ENCODE measurements at places on chromosomes 7 and 10. TPM values are rescaled to one million over a fixed set of nuclear protein-coding genes. Genes with fewer than 3 reads are reported as not detected.

DNA sequence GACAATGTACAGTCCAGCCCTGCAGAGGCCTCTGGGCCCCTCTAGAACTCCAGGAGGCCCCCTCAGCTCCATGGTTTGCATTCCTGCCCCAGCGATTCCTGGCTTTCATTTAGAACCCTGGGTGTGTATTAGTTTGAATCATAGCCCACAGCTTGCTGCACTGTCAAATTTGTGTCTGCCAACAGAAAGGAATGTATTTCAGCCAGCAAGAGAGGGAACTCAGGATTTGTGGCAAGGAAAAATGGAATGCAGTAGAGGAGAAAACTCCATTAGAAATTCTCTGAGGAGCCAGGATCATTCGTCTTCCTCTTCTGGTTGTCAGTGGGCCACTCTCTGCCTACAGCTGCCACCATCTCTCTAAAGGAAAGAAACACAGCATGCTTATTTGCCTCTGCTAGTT lies 27.9 kb upstream of the WDR11 start:
- no peak for DNase-seq

GRCh38 chr7:122746948-122747347 lies 44.2 kb upstream of the RNF148 start:
- no peak for DNase-seq

GRCh38 chr7:69859342-69859741 lies 261.1 kb downstream of the AUTS2 start:
- no peak for DNase-seq

The SAP25 gene
- total RNA-seq: not detected

GRCh38 chr10:109698086-109698485 lies 225.2 kb downstream of the XPNPEP1 start:
- no peak for DNase-seq

DNA sequence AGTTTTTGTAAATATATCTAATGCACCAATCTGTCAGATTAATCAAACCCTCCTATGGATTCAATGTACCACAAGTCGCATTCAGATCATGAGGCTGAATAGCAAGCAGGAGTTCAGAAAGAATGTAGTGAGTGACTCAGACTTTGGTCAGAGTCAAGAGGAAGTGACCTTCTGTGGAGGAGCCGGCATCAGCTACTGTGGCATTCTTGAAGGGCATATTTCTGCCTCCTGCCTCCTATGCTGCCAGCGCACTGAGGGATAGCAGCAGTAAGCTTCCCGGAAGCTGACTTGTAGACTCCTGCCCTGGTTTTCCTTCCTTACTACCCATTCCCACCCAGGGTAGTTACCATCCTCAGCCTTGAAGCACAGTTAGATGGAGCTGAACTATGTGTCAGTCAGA lies 867.5 kb downstream of the NRG3 start:
- DNase-seq: no peak

DNA sequence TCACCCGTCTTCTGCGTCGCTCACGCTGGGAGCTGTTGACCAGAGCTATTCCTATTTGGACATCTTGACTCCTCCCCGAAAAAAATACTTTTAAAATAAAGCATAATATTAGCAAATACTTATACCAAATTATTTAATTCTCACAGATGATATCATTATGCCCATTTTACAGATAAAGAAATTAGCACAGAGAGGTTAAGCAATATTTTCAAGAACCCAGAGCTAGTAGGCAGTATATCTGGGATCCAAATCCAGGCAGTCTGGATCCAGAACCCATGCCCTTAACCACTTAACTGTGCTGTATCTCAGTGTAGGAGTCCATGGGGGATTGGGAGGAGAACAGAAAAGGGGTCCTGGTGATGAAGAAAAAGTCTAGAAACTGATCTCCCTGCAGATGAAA lies 6.1 kb downstream of the IQUB start:
- no peak for DNase-seq

The PRPS1L1 gene
- total RNA-seq: not detected

All from uterus (tissue), 4 donors.